Osteocyte (in vitro differentiated cells): ENCODE measurements at places on chromosomes 1 and 21. TPM values are rescaled to one million over a fixed set of nuclear protein-coding genes. Genes with fewer than 3 reads are reported as not detected.

GRCh38 chr1:47931395-47931794, 65.8 kb downstream of the TRABD2B start:
- DNase-seq, result no peak

- no peak for DNase-seq
Observed at GRCh38 chr1:105838071-105838470, 1218.4 kb upstream of the PRMT6 start.

EEIG2 gene
- total RNA-seq, result 12.9 and 13.3 TPM in 2 replicates

- DNase-seq, result no peak
Observed at GRCh38 chr21:37117204-37117603, 44.1 kb downstream of the TTC3 start.

GRCh38 chr21:45488931-45489721, 53.1 kb downstream of the SLC19A1 start:
- DNase-seq, result no peak

DNA sequence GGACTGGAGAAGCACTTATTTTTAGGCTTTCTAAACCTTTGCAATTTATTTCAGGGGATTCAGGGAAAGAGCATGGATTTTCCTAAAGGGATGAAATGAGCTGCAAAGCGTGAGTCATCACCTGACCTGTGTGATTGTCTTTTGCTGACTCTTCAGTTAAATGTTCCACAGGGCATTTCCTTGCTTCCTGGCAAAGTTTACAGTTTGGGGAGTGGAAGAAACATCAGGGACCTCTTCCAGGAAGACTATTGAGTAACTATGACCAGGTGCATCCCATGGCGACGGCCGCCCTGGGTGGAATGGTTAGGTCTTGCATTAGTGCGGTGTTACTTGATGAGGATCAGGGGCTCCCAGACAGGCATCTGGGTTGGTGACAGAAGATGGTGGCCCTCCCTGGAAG, 79.5 kb upstream of the SIPA1L2 start:
- no peak for DNase-seq

SELE gene
- not detected in 2 replicates for total RNA-seq

TLR5 gene
- not detected in 2 replicates for total RNA-seq

KLF17 gene
- total RNA-seq, result not detected in 2 replicates

GRCh38 chr1:65681096-65681495, 111.6 kb upstream of the PDE4B start:
- DNase-seq, result no peak

- DNase-seq, result no peak
Observed at GRCh38 chr1:17874231-17874630, 119.1 kb downstream of the ACTL8 start.

- DNase-seq, result no peak
Observed at GRCh38 chr1:156438278-156438987, 62.1 kb downstream of the MEF2D start.

DCDC2B gene
- total RNA-seq, result not detected in 2 replicates

GRCh38 chr1:244968881-244969280, 104.5 kb upstream of the HNRNPU start:
- no peak for DNase-seq

PLEKHN1 gene
- total RNA-seq, result 0.21 TPM in 2 replicates

DENND2C gene
- total RNA-seq, result 1.6 and 2.1 TPM in 2 replicates
